ENCODE measurements at places on chromosomes 7 and 10. TPM values are rescaled to one million over a fixed set of nuclear protein-coding genes. Genes with fewer than 3 reads are reported as not detected.

DNA sequence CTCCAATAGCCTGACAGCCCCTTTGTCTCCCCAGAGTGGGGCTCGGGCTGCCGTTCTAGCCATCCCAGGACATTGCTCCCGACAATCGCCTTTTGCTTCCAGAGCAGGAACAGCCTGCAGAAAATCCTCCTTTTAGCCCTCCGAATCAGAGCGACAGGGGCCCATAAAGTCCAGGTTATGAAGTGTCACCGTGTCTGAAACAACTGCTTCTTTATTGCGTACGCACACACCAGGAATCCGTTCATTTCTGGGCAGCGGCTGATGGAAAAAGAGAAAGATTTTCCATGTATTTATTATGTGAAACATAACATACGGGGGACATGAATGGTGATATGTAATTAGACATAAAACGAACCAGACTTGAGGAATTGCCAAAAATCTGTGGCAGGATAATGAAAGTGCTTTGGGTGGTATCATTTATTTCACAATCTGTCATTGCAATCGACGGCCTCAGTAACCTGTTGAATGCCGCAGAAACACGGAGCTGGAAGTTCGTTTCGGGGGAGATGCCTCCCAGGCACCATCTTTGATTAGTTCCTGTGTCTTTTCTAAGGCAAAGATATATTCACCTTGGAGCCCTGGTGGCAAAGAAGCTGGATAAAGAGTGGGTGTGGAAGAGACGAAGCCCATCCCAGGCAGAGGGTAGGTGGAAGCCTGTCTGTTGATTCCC lies 48.1 kb downstream of the FAM241B start:
- DNase-seq = no peak

- DNase-seq = peak; percentile 77
These were observed 364 bp downstream of the ZNF518A start for GRCh38 chr10:96130326-96130995.

DNA sequence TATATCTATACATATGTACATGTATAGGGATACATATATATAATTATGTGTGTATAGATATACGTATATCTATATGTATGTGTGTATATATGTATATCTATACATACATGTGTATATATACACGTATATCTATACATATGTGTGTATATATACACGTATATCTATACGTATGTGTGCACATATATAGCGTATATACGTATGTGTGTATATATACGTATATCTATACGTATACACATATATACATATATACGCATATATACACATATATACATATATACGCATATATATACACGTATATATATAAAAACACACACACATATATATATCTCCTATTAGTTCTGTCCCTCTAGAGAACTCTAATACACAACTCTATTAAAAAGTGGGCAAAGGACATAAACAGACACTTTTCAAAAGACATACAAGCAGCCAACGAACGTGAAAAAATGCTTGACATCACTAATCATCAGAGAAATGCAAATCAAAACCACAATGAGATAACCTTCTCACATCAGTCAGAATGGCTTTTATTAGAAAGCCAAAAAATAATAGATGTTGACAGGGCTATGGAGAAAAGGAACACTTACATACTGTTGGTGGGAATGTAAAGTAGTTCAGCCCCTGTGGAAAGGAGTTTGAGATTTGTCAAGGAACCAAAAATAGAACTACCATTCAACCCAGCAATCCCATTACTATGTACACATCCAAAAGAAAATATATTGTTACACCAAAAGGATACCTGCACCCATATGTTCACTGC lies 22.0 kb upstream of the TMEM120A start:
- no peak for DNase-seq

- DNase-seq = no peak
These were observed 201.7 kb upstream of the PLXNA4 start for GRCh38 chr7:132777956-132778355.

DNA sequence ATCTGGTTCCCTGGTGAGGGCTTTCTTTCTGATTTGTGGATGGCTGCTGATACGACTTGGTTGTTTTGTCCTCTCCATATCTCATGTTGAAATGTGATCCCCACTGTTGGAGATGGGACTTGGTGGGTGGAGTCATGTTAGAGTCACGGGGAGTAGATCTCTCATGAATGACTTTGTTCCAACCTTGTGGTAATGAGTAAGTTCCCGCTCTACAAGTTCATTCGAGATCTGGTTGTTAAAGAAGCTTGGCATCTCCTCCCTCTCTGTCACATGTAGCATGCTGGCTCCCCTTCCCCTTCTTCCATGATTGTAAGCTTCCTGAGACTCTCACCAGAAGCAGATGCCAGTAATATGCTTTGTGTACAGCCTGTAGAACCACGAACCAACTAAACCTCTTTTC lies 37.1 kb upstream of the NXPH1 start:
- no peak for DNase-seq

GRCh38 chr7:55534262-55534915 lies 37.9 kb downstream of the VOPP1 start:
- no peak for DNase-seq

- DNase-seq = no peak
These were observed 150.2 kb downstream of the RAB11FIP2 start for GRCh38 chr10:117896517-117896916.

- no peak for DNase-seq
These were observed 19.4 kb downstream of the ACSL5 start for GRCh38 chr10:112393341-112393740.

- no peak for DNase-seq
These were observed 6.2 kb upstream of the TSPAN15 start for GRCh38 chr10:69445041-69445440.

- DNase-seq = no peak
These were observed 76.4 kb downstream of the OAT start for GRCh38 chr10:124342136-124342820.

DNA sequence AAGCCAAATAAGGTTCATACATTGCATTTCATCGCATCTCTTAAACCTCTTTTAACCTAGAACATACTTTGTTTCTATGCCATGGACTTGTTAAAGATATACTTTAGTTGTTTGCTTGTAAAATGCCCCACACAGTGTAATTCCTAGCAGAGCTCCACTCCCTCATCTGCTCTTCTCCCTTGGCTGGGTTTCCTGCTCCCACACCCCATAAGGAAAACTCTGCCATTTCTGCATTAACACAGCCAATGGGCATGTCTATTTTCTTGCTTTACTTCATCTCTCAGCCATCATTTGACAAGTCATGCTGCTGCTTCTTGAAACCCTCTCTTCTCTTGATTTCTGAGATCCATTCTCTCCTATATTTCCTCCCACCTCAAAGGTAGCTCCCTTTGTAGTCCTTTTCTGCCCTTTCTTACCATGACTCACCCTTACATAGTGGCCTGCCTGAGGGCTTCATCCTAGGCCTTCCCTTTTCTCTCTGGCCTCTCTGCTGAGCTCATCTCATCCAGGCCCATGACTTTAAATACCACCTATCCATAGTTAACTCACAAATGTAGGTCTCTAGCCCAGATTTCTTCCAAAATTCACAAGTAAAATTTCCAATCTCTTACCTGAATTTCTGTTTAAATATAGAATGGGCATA lies 471.4 kb downstream of the ADRA2A start:
- DNase-seq = no peak

DNA sequence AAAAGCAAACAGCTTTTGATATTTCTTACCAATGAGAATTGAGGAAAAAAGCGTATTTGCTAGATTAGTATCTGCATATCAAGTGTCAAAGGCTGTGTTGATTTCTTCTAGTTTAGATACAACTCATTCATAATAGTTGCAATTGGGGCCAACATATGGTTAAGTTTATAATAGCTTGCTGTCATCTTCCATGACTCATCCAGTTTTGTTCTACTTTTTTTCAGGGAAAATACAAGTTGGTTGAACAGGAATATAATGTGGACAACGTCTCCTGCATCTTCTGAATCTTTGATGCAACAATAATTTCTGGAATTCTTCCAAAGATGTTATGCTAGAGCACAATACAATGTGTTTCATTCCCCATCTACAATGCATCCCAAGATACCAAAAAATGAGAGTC lies 182.0 kb downstream of the THSD7A start:
- DNase-seq = no peak

DNA sequence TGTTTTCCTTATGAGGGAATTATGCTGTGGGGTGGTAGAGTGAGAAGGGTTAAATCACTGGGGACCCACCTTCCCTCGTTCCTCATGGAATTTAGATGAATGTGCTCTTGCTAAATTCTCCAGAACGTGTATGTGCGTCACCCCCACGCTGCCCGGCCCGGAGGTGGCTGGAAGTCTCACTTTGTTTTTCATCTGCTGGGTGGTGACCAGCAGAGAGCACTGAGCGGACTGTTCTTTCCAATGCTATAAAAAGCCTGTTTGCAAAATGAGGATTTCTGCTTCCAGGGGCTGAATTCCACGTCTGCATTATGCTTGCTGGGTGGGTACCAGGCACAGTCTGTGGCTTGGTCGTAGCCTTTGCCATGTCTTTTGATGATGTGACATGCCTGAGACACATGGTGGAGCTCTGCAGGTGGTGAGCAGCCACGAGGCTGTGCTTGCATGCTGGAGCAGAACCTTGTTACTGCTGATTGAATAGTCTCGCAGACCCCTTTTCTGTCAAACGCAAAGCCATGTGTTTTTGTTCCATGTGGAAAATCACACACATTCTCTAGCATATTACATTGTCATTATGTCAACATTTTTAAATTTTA lies 31.9 kb upstream of the INSYN2A start:
- DNase-seq = no peak

DNA sequence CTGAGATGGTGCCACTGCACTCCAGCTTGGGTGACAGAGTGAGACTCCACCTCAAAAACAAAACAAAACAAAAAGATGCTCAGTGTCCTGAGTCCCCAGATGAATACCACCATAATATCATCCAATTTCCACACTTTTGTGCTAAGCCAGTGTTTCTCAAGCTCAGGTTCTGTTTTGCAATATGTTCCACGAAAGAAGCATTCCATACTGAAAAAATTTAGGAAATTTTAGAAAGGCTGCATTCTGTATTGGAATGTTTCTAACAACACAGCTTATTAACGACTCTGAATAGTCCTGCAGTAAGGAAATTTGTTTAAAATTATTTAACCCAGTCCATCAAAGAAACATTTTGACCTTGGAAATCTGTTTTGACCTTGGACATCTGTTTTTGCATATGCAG lies 142.4 kb downstream of the EPC1 start:
- no peak for DNase-seq

GRCh38 chr7:101701153-101701794 lies 72.2 kb upstream of the MYL10 start:
- DNase-seq = no peak

- DNase-seq = no peak
These were observed 15.1 kb upstream of the SVIL start for GRCh38 chr10:29649561-29650551.

GRCh38 chr7:76403780-76404494 lies 5.6 kb downstream of the SSC4D start:
- DNase-seq = no peak

DNA sequence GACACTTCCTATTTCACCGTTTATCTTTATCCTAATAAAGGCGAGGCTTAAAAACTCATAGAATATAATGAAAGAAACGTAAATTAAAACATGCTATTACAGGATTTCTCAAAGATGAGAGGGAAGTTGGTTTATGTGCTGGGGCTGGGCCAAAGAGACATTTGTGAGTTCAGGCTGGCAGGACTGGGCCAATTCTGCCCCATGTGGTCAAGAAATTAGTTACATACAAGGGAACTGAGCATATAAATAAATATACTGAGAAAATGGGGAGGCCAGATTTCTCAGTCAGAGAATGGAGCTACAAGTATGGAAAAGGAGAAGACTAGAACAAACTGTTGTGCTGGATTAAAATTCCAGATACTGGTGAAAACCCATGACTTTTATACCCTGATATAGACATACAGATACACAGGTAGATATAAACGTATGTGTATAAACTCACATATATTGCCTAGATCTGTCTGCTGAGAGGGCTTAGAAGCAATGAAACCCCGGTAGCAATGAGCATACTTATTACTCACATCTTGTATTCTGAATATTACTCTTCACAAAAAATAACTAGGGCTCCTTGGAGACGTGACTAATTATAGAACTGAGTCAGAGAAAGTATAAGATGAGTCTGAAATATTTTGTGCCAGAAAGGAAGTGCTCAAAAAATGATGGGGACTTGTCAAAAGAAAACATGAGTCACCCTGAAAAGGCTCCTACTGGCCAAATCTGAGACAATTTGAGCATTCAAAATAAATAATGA lies 155.7 kb upstream of the FGFR2 start:
- DNase-seq = no peak

DNA sequence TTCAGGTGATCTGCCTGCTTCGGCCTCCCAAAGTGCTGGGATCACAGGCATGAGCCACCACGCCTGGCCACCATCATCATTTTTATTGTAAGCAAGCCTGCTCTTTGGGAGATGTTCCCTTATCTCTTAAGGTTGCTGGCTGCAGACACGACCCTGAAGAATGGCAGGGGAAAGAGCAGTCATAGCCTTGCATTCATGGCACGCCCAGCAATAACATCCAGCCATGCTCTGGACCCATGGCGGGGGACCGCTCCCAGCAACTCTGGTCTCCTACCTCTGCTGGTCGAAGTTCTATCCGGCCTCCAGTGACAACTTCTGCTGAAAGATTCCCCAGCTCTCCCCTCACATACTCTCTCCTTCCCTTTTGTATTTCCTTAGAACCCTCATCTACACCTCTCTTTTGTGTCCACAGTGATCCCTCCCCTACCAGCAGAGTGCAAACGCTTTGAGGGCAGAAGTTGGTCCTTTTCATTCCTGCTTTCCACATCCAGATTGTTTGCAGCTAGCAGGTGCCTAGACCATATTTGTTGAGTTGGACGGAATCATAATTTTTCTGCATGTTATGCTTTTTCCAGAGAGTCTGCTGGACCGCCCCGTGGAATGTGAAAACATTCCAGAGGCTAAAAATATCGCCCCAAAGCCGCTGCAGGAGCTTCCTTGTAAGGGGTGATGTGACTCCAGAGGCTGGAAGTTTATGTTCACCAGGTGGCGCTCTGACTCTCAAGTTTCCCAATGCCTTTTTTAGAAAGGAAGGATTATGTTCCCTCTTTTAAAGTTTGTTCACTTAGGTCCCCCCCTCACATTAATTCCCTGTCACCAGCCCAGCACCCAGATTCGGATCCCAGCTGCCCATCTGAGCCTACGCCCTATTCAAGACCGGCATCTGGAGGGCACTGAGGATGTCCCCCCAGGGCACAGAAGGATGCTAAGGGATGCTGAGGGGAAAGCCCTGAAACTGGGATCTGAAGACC lies 4.3 kb upstream of the MARVELD1 start:
- DNase-seq = peak; percentile 76

- no peak for DNase-seq
These were observed 789.8 kb downstream of the PHTF2 start for GRCh38 chr7:78588393-78588792.

DNA sequence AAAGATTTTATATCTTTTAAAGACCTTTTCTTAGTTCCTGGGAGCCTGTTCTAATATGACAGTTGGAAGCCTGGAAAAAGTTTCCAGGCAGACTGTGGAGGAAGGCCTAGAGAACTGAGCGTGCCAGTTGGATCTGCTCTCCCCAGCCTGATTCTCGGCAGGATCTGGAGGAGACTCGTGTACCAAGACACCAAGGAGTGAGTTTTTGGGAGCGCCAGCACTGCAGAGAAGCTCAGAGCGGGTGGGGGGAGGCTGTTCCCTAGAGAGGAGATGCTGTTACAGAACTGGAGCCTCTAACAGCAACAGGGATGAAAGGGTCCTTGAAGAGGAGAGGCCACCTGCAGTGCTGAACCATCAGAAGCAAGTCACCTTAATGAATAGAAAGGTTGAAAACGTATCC lies 52.9 kb downstream of the LYZL2 start:
- DNase-seq = no peak

GRCh38 chr10:113320987-113321386 lies 231.9 kb upstream of the HABP2 start:
- no peak for DNase-seq

The GALNT17 gene
- total RNA-seq = 0.35 TPM

The IFIT1B gene
- not detected for total RNA-seq

The GIMAP2 gene
- total RNA-seq = 7.0 TPM

The UNCX gene
- total RNA-seq = not detected

The NEBL gene
- total RNA-seq = 506 TPM

The CYP3A4 gene
- total RNA-seq = 0.32 TPM

Data from left cardiac atrium (tissue), 4 donors.